ENCODE measurements at places on chromosomes 3 and 15.

DNA sequence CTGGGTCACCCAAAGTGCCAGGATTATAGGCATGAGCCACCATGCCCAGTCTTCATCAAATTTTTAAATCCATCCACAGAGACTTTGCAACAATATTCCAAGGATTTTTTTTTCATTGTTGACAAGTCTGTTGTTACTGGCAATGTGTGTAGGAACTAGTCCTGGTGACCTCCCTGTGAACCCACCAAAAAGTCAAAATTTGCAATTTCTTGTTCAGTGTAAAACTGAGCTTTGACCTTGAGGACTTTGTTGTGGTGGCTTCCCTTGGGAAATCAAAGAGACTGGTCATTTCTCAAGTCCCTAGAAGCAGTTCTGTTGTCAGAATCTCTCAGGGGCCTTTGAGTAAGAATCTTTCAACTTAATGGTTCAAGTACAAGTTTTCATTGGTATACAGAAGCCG, 36.9 kb upstream of the COL8A1 start:
- no peak for DNase-seq

DNA sequence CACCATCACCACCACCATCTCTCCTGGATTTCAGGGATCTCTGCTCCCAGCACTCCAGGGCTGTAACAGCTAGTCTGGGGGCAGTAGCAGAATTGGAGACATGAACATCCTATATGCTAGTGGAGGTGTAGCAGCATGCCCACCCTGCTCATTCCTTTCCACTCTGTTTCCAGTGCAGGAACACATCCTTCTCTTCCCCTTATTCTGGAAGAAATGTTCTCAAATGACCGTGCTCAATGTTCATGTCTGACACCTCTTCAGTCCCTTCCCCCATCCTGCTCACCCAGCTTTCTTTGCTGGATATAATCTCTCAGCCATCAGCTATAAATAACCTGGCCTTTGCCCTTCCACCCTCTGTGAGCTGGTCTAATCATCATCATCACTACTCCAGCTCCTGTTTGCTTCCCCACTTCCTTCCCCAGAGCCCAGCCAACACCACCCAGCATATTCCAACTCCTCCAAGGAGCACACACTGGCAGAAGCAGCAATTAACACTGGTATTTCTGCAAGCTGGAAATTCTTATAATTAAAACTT, 31.1 kb downstream of the DCLK3 start:
- DNase-seq, result no peak

GRCh38 chr3:173371848-173372487, 25.6 kb upstream of the NLGN1 start:
- no peak for DNase-seq

GRCh38 chr3:54476891-54477290, 354.5 kb downstream of the CACNA2D3 start:
- DNase-seq, result no peak

DNA sequence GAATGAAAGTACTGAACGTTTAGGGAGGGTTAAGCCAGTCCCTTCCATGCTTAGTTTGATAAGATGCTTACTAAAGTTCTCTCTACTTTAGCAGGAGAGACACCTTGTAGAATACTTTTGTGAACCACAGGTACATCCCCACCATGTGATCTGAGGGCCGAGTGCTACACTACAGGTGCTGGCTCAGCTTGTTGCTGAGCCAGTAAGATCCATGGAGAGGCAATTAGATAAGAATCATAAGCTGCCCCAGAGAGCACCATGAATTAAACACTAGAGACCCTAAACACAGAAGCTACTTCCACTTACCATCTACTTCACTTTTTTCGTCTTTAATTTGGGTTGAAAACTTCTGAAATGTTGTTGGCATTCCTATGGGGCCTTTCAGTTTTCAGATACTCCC, 70.5 kb upstream of the GOLGA8B start:
- no peak for DNase-seq

GRCh38 chr3:59692117-59692516, 642.3 kb upstream of the CFAP20DC start:
- no peak for DNase-seq

DNA sequence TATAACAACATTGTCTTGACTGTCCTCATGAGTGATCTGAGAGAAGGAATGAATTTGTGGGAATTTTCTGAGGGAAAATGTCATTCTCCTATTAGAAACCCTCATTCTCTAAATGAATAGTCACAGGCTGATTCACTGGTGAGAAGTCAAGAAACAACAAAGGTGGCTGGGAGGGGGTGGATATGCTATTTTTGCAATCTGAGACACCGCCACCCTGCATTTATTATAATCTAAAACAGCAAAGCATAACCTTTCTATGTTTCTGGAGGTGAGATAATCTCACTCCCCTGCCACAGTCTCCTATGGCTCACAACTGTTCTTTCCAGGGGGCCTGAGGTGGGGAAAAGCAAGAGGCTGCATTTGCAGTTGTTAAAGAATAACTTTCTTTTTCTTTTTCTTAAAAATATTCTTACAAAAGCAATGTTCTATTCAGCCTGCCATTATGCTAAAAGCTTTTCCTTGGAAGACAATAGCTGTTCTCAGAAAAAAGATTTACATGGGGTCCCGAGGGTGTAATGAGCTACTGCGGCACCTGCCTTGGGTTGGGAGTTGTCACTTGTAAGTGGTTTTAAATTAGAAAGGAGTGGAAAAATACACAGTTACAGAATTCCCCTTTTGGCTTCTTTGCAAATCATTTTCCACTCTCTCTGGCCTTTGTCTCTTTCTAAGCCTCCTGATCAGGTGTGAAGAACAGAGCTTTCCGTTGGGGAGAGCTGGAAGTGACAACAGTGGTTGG, 220.9 kb downstream of the AGBL1 start:
- no peak for DNase-seq

GRCh38 chr3:129554356-129555152, 11.6 kb downstream of the H1-8 start:
- no peak for DNase-seq

GRCh38 chr3:46472736-46473135, 8.0 kb upstream of the LTF start:
- DNase-seq, result no peak
